ENCODE measurements at places on chromosomes 5 and 9. TPM values are rescaled to one million over a fixed set of nuclear protein-coding genes. Genes with fewer than 3 reads are reported as not detected.
A peak's percentile ranks its signal among the peaks of the same experiment; 100 is the strongest.

DNA sequence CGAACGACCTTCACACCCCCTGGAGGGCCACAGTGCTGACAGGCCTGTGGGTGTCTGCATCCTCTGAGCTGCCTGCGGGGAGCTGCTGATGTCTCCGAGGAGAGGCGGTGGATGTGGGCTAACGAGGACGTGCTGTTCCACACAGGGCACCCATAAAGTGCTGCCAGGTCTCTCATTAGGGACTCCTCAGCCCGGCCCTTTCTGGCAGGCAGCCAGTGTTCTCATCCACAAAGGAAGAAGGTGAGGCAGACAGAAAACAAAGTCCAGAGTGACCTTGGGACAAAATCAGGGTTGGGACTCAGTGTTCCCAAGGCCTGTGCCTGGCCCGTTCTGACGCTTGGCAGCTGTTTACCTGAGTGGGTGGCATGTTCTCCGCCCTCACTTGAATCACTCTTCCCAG lies 29.3 kb downstream of the CARTPT start:
- H3K36me3 ChIP-seq: no peaks in the 10 kb centered on the region
- no peak overlapping the region for H3K27ac ChIP-seq
- H3K4me3 ChIP-seq: no peak overlapping the region
- H3K4me1 ChIP-seq: peaks cover 14% of the 10 kb centered on the region

- no peak overlapping the region for H3K4me3 ChIP-seq
- H3K36me3 ChIP-seq: no peaks in the 10 kb centered on the region
- no peak for DNase-seq
- no peaks in the 10 kb centered on the region for H3K4me1 ChIP-seq
- peaks cover 5% of the 10 kb centered on the region for H3K27me3 ChIP-seq
- no peak overlapping the region for H3K27ac ChIP-seq
Measured at GRCh38 chr5:173741729-173742431, 125.4 kb upstream of the BOD1 start.

DNA sequence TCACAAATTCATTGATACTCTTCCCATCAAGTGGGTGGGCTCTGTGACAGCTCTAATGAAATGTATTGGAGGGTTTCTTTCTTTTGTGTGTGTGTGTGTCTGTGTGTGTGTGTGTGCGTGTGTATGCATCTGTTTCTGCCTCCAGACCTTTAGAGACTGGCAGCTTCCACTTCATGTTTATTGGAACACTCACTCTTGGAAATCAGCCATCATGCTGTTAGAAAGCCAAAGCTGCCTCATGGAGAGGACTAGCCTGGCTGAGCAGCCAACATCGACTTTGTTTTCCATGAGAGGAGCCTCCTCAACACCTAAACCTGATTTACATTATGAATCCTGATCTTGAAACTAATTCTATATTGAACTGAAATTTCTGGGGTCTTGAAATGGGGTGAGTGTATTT lies 128.5 kb upstream of the FAM174A start:
- peak; percentile 33 for DNase-seq
- H3K27ac ChIP-seq: no peak overlapping the region
- no peaks in the 10 kb centered on the region for H3K36me3 ChIP-seq
- no peaks in the 10 kb centered on the region for H3K27me3 ChIP-seq

DNA sequence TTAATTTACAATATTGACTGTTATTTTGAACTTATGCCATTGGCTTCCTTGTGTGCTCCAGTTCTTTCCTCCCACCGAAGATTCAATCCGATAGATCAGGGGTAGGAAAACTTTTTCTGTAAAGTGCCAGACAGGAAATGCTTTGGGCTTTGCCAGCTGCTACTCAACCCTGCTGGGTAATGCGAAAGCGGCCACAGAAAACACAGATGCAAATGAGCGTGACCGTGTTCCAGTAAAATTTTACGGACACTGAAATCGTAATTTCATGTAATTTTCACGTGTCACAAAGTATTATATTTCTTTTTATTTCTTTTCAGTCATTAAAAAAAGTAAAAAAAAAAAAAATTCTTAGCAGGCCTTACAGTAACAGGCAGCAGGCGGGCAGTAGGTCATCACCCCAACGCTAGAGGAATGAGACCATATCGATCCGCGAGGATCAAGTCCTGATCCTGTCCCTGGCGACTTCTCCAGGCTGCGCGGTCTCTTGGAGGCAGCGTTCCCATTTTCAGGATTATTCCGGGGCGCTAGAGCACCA lies 599 bp downstream of the NMRK1 start:
- peaks cover 73% of the 10 kb centered on the region for H3K4me1 ChIP-seq
- no peaks in the 10 kb centered on the region for H3K36me3 ChIP-seq
- H3K27me3 ChIP-seq: no peaks in the 10 kb centered on the region
- peak overlapping the region; percentile 97 for H3K27ac ChIP-seq

The PAPPA gene
- 0.45 TPM for total RNA-seq

The SV2C gene
- total RNA-seq: 1.8 TPM

GRCh38 chr9:121485623-121486022 lies 14.0 kb downstream of the GGTA1 start:
- H3K4me1 ChIP-seq: no peaks in the 10 kb centered on the region
- no peaks in the 10 kb centered on the region for H3K36me3 ChIP-seq
- peak overlapping the region; percentile 48 for H3K27ac ChIP-seq
- no peak for DNase-seq

DNA sequence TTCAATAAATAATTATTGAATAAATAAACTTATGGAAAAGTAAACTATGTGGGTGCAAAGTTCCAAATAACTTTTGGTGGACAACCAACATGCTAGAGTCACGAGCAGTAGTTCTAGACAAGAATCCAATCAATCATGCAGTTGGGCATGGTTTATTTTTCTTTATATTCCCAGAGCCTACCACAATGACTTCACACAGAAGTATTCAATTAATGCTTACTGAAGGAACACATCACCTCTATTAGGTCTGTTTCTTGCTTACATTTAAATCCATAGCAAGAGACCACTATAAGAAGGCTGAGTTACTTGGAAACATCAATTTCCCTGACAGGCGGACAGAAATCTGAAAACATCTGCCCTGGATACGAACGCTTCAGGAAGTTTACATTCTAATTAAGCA lies 214.2 kb downstream of the TMEM232 start:
- H3K27ac ChIP-seq: no peak overlapping the region
- no peak for DNase-seq
- H3K4me3 ChIP-seq: no peak overlapping the region

The LECT2 gene
- not detected for total RNA-seq

The HCN1 gene
- total RNA-seq: not detected

The SGCD gene
- 8.0 TPM for total RNA-seq

DNA sequence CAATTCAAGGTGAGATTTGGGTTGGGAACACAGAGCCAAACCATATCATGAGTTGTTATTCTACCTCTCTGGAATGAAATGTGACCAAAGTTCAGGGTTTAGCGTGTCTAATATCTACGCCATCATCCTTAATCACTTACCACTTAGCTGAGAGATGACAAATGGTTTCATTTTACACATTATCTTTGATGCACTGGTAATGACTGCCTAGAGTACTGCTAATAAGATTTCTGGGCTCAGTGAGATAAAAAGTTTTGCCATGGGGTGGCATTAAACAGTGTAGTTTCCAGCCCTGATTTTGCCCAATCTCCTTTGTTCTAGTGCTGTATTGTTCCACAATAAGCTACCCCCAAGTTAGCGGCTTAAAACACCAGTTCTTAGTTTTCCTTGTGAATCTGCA lies 367.2 kb downstream of the MLLT3 start:
- DNase-seq: no peak
- no peaks in the 10 kb centered on the region for H3K27me3 ChIP-seq
- H3K36me3 ChIP-seq: no peaks in the 10 kb centered on the region
- H3K4me3 ChIP-seq: no peak overlapping the region
- H3K4me1 ChIP-seq: no peaks in the 10 kb centered on the region
- H3K27ac ChIP-seq: no peak overlapping the region

DNA sequence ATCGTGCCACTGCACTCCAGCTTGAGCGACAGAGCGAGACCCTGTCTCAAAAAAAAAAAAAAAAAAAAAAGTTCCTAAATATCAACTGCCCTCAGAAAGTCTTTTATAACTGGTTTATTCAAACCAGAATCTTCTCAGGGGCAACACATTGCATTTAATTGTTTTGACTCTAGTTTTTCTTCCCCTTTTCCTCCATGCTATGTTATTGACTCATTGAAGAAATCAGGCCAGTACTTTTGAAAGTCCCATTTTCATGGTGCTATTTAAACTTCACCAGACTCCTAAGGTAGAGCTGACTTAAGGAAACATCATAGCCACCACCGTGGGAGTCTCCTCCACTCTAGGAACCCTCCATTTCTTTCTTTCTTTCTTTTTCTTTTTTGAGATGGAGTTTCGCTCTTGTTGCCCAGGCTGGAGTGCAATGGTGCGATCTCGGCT lies 83.1 kb upstream of the IL6ST start:
- DNase-seq: no peak
- no peaks in the 10 kb centered on the region for H3K27me3 ChIP-seq
- H3K4me1 ChIP-seq: peaks cover 7% of the 10 kb centered on the region
- peak overlapping the region; percentile 58 for H3K27ac ChIP-seq

DNA sequence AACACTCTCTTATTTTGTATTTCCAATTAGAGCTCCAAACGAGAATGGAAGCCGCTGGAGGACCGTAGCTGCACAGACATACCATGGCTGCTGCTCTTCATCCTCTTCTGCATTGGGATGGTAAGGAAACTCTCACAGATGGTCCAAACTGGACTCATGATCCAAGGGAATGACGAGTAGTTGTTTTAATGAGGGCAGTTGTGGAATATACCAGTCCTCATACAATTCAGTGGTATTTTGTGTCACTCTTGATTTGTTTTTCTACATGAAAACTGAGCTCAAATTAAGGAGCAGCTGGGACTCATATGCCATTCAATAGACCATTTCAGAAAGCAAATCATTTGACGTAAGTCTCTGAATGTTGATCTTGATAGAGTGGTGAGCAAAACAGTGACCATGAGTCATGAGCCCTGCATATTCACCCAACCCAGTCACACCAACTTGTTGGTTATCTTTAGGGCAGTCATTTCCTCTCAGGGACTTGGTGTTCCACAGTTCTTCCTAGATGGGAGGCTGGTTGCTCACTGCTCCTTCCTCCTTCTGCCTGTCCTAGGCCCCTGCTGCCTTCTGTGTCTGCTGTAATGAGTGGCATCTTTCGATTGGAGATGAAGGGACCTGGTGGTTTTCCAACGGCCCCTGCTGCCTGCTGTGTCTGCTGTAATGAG lies 54.9 kb downstream of the SLC44A1 start:
- peak overlapping the region; percentile 59 for H3K27ac ChIP-seq
- peaks cover 56% of the 10 kb centered on the region for H3K4me1 ChIP-seq
- no peak overlapping the region for H3K4me3 ChIP-seq
- DNase-seq: peak; percentile 41

GRCh38 chr5:179914032-179914755 lies 6.5 kb upstream of the TBC1D9B start:
- DNase-seq: peak; percentile 60
- H3K27me3 ChIP-seq: no peaks in the 10 kb centered on the region
- H3K27ac ChIP-seq: no peak overlapping the region
- peaks cover 14% of the 10 kb centered on the region for H3K4me1 ChIP-seq

The SLC6A3 gene
- total RNA-seq: not detected

The MAP1B gene
- total RNA-seq: 985 TPM

DNA sequence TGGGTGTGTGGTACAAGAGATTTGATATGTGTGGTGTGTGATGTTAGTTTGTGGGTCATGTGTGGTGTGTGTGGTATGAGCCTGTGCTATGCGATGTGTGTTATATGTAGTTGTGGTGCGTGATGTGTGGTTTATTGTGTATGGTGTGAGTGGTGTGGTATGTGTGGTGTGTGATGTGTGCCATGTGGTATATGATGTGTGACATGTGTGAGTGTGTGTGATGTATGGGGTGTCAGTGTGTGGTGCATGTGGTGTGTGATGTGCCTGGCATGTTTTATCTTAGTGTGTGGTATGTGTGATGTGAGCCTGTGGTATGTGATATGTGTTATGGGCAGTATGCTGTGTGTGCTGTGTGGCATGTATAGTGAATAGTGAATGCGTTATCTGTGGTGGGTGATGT lies 273.0 kb upstream of the IRX1 start:
- no peaks in the 10 kb centered on the region for H3K36me3 ChIP-seq
- DNase-seq: no peak
- no peak overlapping the region for H3K4me3 ChIP-seq
- H3K27me3 ChIP-seq: no peaks in the 10 kb centered on the region

The UNC5A gene
- not detected for total RNA-seq

DNA sequence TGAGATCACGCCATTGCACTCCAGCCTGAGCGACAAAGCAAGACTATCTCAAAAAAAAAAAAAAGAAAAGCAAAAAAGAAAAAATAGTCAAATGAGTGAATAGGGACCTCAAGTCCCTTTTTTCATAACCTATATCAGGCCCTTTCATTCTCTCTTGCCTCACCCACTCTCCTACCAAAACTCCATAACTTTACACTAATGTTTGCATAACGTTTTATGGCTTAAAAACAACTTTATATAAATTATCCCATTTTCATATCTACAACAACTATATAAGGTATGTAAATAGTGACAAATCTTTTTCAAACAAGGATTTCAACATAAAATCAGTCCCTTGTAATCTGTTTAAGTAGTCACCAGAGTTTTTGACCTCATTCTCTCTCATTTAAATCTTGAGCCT lies 56.9 kb upstream of the PIP5K1B start:
- no peak overlapping the region for H3K27ac ChIP-seq
- H3K4me1 ChIP-seq: no peaks in the 10 kb centered on the region
- H3K4me3 ChIP-seq: no peak overlapping the region
- no peak for DNase-seq
- H3K36me3 ChIP-seq: no peaks in the 10 kb centered on the region
- H3K27me3 ChIP-seq: no peaks in the 10 kb centered on the region

The CCDC69 gene
- total RNA-seq: 5.5 TPM

The FGFR4 gene
- total RNA-seq: 10.3 TPM

DNA sequence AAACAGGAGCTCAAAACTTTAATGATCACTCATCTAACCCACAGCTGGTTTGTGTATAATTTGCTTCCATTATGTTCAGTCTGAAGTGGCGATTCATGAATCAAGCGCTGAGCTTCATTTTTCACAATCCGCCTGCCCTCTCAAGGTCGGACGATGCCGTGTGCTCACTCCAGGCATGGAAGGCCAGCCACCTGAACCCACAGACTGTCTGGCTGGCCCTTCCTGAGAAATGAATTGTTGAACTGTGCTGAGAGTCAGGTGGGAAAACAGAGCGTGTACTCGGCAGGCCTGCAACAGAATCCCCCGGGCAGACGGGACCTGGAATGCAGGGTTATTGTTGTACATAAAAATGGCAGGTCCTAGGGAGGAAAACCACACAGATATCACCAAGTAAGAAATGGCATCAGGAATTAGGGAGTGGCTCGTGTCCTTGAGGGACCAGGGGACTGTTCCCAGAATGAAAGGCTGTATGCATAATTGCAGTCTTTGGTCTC lies 375.7 kb downstream of the IRX2 start:
- no peaks in the 10 kb centered on the region for H3K36me3 ChIP-seq
- no peak for DNase-seq
- H3K4me3 ChIP-seq: no peak overlapping the region
- no peaks in the 10 kb centered on the region for H3K4me1 ChIP-seq
- H3K27me3 ChIP-seq: no peaks in the 10 kb centered on the region
- no peak overlapping the region for H3K27ac ChIP-seq
